NCI-H446 (cell line): ENCODE measurements at places on chromosomes 6 and 20.

DNA sequence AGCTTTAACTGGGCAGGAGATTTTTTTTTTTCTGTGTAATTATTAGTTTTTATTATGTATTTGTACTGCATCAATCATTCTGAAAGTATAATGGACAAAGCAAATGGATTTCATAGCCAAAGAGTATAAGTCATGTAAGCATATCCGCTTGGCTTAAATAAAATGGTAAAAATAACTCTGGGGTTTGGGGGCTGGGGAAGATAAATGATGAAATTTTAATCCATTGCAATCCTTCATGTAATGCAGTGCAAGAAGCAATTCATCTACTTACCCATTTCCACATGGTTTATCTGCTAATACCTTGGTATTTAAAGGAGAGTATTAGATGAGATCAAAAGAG is 781.4 kb downstream of the QKI start:
- DNase-seq = no peak

DNA sequence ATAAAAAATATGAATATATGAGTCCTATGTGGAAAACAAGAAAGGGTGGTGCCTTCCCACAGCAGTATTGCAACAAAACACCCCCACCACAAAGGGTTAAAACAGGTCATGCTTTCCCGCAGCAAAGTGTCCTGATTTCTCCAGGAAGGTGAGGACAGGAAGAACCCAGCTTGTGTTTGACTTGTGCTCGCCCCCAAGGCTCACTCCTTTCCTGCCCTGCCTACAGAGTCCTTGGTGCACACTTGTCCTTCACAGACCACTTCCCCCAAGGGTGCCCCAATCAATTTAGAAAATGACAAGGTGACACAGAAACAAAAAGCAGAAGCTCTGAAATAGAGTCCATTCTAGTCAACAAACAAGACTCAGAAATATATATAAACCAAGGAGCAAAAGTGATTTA is 237.4 kb downstream of the PTPRK start:
- DNase-seq = no peak

DNA sequence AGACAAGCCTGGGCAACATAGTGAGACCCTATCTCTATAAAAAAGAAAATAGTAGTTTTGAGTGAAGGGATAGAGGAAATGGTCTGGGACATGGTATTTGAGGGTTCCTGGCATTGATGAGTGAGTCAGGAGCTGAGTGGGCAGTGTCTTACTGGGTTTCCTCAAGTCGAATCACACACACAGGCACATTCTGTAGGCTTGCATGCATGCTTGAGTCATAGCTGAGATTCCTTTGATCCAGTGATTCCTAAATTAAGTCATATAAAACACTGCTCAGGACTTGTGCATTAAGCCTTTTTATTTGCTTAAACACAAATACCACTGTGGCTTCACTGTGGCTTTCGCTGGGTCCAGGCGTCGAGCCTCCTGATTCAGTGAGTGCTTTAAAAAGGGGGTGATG is 71.8 kb upstream of the TMEM181 start:
- no peak for DNase-seq

GRCh38 chr6:2186516-2186915 is 58.9 kb downstream of the GMDS start:
- DNase-seq = no peak

GRCh38 chr6:113564371-113565171 is 292.6 kb upstream of the MARCKS start:
- DNase-seq = peak; percentile 98

- DNase-seq = peak; percentile 11
These were observed 10.0 kb upstream of the TBX18 start for GRCh38 chr6:84774157-84774984.

DNA sequence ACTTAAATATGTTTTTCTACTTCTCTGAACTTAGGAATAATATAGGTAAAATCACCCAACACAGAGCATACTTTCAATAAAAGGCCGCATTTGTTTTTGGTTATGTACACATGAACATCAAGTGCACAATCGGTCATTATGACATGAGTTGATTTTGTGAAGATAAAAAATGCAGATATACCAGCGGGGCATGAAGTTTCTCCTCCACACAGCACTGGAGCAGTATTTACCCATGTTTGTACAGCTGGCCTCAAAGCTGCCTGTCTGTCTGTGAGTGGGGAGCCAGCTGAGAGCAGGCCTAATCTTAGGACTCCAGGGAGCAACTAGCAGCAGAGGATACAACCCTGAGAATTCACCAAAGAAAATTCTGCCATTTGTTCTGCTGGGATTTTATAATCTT is 206.5 kb downstream of the TPBG start:
- no peak for DNase-seq

DNA sequence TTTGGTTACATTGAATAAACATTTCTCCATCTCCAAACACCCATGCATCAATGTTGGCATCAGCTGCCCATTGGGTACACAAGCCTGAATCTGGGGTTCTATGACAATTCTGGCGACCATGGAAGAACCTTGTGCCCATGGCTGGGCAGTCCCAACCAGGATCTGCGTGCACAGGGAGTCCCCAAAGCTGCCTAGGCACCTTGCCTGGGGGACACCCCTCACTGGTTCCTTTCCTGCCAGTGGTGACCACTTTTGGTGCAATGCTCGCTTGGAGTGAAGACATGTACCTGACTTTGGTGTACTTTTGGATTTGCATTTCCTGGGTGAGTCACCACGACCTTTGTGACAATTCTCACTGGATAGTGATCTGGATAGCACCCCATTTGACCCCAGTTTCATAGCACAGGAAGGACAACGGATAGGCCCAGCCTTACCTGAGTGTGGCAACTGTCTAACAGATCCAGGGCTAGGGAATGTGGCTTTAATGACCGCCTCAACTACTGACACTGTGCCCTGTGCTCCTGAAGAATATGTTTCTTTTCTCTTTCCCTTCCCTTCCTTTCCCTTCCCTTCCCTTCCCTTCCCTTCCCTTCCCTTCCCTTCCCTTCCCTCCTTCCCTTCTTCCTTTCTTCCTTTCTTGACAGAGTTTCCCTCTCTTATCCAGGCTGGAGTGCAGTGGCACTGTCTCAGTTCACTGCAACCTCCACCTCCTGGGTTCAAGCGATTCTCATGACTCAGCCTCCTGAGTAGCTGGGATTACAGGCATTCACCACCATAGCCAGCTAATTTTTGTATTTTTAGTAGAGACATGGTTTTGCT is 7.1 kb downstream of the SPINT3 start:
- no peak for DNase-seq

DNA sequence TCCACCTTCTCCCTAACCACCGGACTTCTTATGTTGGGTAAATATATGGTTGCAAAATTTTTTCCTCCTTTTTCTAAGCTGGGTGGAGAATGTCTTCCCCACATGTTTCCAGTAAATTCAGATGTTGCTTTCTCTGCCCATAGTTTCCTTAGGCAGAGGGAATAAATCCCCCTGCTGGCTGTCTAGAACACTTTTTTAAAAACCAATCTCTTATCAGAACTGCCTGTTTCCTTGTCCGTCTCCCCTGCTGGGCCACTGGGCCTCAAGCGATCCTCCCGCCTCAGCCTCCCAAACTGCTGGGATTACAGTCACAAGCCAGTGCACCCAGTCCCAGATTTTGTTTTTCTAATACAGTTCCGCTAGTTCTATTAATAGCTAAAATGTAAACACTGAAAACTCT is 9.9 kb upstream of the WFDC2 start:
- DNase-seq = no peak

GRCh38 chr6:105178110-105178509 is 1.7 kb downstream of the POPDC3 start:
- DNase-seq = no peak

DNA sequence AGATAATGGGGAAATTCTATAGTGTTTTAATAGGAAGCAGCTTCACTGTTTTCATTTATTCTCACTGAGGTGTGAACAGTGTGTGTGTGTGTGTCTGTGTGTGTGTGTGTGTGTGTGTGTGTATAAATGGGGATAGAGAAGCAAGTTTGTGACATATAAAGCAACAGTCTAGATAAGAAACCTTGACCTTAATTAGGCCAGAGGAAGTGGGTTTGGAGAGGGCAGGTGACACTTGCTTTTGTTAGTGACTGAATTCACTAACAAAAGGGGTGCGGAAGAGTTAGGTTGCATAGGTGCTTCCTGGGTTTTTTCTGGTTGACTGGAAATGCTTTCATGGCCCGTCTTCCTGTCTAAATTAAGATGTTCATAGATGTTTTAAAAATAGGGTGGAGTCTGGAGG is 515.7 kb upstream of the FLRT3 start:
- no peak for DNase-seq

DNA sequence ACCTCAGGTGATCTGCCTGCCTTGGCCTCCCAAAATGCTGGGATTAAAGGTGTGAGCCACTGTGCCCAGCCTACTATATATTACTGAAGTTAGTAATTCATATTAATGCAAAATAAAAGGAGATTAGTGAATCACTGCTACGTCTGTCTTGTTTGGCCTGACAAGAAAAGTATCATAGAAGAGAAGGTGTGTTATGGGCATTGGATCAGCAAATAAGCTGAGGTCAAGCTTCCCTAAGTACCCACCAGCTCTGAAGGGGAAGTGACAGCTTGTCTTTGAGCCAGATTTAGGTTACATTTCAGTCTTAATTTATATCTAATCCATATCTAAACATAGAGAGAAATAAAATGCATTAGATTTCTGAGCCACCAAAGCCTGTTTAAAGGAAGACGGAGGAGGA is 7.1 kb downstream of the SGK1 start:
- DNase-seq = no peak

- DNase-seq = no peak
These were observed 131.1 kb downstream of the JARID2 start for GRCh38 chr6:15376900-15377487.

GRCh38 chr6:150510576-150510975 is 89.1 kb upstream of the PLEKHG1 start:
- DNase-seq = no peak

DNA sequence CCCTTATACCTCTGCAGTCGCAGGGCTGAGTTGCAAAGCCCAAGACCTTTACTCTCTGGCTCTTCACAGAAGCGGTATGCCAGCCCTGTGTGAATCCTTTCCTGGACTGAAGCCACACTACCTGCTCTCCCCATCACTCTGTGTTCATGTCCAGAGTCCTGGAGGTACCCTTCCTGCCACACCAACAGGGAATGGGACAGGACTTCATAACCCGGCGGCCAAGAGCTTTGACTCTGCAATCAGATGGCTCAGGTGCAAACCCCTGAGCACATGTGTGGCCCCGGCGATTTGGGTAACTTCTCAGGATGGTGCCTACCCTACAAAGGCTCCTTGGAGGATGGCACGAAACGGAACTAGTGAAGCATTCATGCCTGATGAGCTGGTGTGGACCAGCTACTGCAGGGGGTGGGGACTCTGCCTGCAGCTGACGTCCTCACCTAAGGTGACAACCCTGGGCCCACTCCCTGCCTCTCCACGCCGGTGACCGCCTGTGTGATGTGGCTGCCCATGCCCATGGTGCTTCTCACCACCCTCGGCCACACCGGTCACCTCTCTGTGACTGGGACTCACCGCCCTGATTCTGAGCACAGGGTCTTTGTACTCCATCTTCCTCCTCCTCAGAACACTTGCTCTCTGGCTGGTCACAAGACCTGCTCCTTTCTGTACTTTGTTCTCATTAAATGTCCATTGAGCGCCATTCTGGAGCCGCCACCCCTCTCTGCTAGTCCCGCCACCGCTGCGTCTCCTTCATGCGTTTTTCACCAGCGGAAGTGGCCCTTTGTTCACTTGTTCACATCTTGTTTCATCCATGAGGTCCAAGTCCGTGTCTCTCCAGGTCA is 116.7 kb downstream of the SULF2 start:
- DNase-seq = no peak

GRCh38 chr6:160172704-160173103 is 51.1 kb downstream of the SLC22A1 start:
- DNase-seq = no peak

- peak; percentile 93 for DNase-seq
These were observed at the start of gene SPEF1 for GRCh38 chr20:3781153-3781910. Gene SPEF1 (minus strand): TSS chr20:3781448. CDS start chr20:3781287, 161 bp downstream.

DNA sequence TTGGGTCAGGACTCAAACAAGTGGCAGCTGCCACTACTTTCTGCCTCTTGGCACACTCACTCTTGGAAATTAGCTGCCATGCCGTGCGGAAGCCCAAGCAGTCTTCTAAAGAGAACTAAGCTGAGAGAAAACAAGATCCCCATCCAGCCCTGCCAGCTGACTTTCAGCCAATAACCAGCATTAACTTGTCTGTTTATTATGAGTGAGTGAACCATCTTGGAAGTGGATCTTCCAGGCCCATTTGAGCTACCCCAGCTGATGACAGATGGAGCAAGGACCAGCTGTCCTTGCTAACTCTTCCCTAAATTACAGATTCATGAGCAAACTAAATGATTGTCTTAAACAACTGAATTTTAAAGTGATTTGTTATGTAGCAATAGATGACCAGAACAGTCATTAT is 73.9 kb upstream of the RBM24 start:
- peak; percentile 98 for DNase-seq

DNA sequence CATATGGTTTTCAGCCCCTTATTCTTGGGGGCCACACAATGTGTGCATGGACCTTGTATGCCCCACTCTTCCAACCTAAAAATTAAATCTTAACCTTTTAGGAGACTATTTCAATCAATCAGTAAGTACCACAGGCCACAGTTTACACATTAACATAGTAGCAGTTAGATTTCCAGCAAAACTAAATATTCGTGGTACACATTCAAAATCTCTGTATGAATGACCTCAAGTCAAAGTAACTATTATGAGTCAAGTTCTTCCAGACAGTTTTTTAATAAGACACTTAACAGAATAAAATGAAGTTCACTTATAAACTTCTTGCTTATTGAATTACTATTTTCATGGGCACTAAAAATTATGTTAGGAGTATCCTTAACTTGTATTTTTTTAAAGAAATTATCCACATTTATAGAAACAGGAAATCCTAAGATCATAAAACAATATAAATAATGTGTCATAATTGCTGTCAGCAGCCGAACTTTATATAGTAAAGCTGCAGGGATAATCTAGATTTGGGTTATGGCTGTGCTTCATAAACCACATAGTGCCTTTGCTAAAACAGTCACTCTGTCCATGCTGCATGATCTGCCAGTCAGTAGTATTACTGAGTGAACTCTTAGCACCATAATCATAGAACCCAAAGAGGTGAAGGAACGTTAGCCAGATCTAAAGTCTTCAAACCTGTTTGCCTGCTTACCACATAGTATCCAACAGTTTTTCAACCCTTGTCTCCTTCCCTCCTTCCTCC is 21.7 kb downstream of the SEC63 start:
- DNase-seq = no peak

- no peak for DNase-seq
These were observed 57.5 kb upstream of the NFATC2 start for GRCh38 chr20:51600016-51600420.

DNA sequence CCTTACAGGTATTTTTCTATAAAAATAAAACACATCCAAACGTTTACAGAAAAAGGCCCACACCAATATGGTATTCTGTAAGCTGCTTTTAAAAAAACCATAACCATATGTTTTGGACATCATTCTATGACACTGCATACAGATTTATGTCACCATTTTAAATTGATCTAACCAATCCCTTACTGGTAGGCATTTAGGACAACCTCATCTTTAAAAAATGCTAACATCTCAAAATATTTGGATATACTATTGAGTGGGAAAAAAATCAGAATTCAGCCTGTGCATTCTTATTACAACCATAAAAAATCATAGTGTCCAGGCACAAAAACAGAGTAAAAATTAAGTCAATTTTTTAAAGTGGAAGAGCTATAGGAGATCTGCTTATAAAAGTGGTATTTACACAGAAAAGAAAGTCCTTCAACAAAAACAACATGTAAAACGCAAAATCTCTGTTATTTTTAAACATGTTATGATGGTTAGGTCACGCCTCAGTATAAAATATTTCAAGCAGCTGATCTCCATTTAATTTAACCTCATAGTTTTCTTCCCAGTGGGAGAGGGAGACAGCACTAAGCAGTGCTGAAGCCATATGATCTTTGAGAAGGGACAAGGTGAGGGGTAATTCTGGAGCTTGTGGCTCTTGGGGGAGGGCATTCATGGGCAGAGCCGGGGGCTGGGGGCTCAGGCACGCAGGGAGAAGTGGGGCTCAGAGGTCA is 21.2 kb downstream of the TRAM2 start:
- DNase-seq = no peak
